ENCODE measurements at places on chromosomes 7 and 10.
A peak's percentile ranks its signal among the peaks of the same experiment; 100 is the strongest.

DNA sequence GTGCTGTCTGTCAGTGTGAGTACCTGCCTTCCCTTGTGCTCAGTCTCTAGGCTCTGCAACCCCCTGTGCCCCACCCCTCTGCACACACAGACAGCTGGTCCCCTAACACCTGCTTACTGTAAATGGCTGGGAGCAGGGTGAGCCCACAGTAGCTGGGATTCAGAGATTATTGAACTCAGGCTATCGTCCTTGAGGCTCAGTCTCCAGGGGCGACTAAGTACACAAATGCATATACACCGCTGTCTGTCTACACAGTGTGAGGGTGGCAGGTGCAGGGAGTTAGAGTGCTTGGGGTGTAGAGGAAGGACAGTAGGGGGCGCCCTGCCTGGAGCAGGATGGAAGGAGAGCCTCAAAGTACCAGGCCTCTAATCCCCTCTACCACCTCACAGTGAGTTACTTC is 12.9 kb downstream of the UPP1 start:
- no peak for DNase-seq

- DNase-seq = no peak
Observed at GRCh38 chr10:122498521-122498920, 37.2 kb downstream of the HTRA1 start.

GRCh38 chr7:148882192-148882591 is 1.9 kb downstream of the EZH2 start:
- no peak for DNase-seq

GRCh38 chr7:72336632-72337389 is 75.3 kb downstream of the CALN1 start:
- DNase-seq = peak; percentile 10

- DNase-seq = no peak
Observed at GRCh38 chr10:13971601-13972475, 358.9 kb downstream of the FRMD4A start.
